ENCODE measurements at places on chromosomes 5 and 9. TPM values are rescaled to one million over a fixed set of nuclear protein-coding genes. Genes with fewer than 3 reads are reported as not detected.

PTPRD gene
- total RNA-seq, result 0.33 TPM

SHISAL2B gene
- total RNA-seq, result not detected

TRMT10B gene
- 12.6 TPM for total RNA-seq

FAM13B gene
- 24.7 TPM for total RNA-seq

TIMD4 gene
- not detected for total RNA-seq

CNTNAP3 gene
- total RNA-seq, result 23.7 TPM

SMAD5 gene
- 84.2 TPM for total RNA-seq

TNFSF8 gene
- not detected for total RNA-seq

SGCD gene
- total RNA-seq, result 0.17 TPM

CER1 gene
- not detected for total RNA-seq

FIBCD1 gene
- 0.67 TPM for total RNA-seq
